Bronchus fibroblast of lung (primary cell): ENCODE measurements at places on chromosomes 3 and 15. TPM values are rescaled to one million over a fixed set of nuclear protein-coding genes. Genes with fewer than 3 reads are reported as not detected.

The SERPINI2 gene
- total RNA-seq: not detected in 2 replicates

The TRIM71 gene
- not detected in 2 replicates for total RNA-seq

The SERP1 gene
- total RNA-seq: 211 and 224 TPM in 2 replicates

The CHCHD6 gene
- 20.1 and 23.0 TPM in 2 replicates for total RNA-seq

The CADPS gene
- total RNA-seq: 0.50 and 0.74 TPM in 2 replicates

The FMN1 gene
- 4.6 and 6.7 TPM in 2 replicates for total RNA-seq

The CEMIP gene
- total RNA-seq: 2.7 and 3.0 TPM in 2 replicates

The EMC7 gene
- total RNA-seq: 40.5 and 50.7 TPM in 2 replicates

The SNRPA1 gene
- 59.3 and 62.3 TPM in 2 replicates for total RNA-seq

The IL17RB gene
- 0.17 TPM in 1 of 2 replicates, not detected in the other for total RNA-seq

The CRYGS gene
- total RNA-seq: 0.34 and 0.59 TPM in 2 replicates

The RASGRP1 gene
- total RNA-seq: not detected in 2 replicates

The DUOXA2 gene
- not detected in 2 replicates for total RNA-seq

The CCR9 gene
- total RNA-seq: not detected in 2 replicates

The GPR156 gene
- 0.45 and 0.67 TPM in 2 replicates for total RNA-seq

The TRNT1 gene
- 11.0 and 11.6 TPM in 2 replicates for total RNA-seq

The HGD gene
- not detected in 2 replicates for total RNA-seq

The SOX2 gene
- not detected in 2 replicates for total RNA-seq

The STAB1 gene
- total RNA-seq: 0.50 and 0.59 TPM in 2 replicates

The CCDC13 gene
- total RNA-seq: 1.2 and 2.7 TPM in 2 replicates

The ALG3 gene
- total RNA-seq: 51.6 and 60.2 TPM in 2 replicates

The CCDC9B gene
- 2.1 and 4.2 TPM in 2 replicates for total RNA-seq

The SLC2A2 gene
- not detected in 2 replicates for total RNA-seq

The KLHL40 gene
- not detected in 2 replicates for total RNA-seq

The IQSEC1 gene
- 7.6 and 8.2 TPM in 2 replicates for total RNA-seq

The SGO1 gene
- total RNA-seq: 9.5 and 11.8 TPM in 2 replicates

The FES gene
- total RNA-seq: 20.0 and 28.2 TPM in 2 replicates

The ZIC1 gene
- total RNA-seq: under 0.01 TPM in 1 of 2 replicates, not detected in the other

The SUSD5 gene
- total RNA-seq: 3.4 and 6.2 TPM in 2 replicates

The LRIG1 gene
- 17.7 and 19.5 TPM in 2 replicates for total RNA-seq

The AP3B2 gene
- total RNA-seq: under 0.01 and 0.15 TPM in 2 replicates

The CNTN6 gene
- total RNA-seq: not detected in 2 replicates
